Right atrium auricular region (tissue), 2 donors: ENCODE measurements at places on chromosomes 6 and 20.
A peak's percentile ranks its signal among the peaks of the same experiment; 100 is the strongest.

DNA sequence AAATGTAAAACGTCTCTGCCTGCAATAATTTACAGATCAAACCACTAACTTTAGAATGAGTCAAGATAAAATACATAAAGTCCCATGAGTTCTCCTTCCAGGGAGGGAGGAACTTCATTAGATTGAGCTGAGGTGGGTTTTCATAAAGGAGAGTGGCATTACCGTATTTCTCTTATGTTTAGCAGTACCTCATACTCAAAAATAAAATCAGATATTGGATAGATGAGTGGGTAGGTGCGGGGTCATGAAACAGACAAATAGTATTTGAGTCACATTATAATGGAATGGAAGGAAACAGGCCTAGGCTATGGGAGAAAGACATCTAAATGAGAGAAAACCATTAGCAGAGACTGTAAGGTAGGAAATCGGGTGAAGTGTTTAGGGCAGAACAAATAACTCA is 166.1 kb upstream of the SMLR1 start:
- H3K4me1 ChIP-seq = no peaks in the 10 kb centered on the region
- no peaks in the 10 kb centered on the region for H3K27me3 ChIP-seq
- no peak overlapping the region for H3K4me3 ChIP-seq
- no peaks in the 10 kb centered on the region for H3K36me3 ChIP-seq

DNA sequence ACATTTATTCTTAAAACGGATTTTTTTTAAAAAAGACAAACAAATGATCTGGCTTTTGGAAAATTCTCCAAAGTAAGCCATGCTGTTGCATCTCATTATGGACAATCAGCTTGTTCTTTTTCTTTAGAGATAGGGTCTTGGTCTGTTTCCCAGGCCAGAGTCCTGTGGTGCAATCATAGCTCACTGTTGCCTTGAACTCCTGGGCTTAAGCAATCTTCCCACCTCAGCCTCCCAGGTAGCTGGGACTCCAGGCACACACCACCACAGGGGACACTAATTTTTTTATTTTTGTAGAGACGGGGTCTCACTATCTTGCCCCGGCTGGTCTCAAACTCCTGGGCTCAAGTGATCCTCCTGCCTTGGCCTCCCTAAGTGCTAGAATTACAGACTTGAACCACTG is 45.9 kb upstream of the TGM3 start:
- no peak overlapping the region for H3K27ac ChIP-seq
- no peaks in the 10 kb centered on the region for H3K4me1 ChIP-seq
- DNase-seq = no peak
- H3K36me3 ChIP-seq = no peaks in the 10 kb centered on the region
- no peak overlapping the region for H3K4me3 ChIP-seq

DNA sequence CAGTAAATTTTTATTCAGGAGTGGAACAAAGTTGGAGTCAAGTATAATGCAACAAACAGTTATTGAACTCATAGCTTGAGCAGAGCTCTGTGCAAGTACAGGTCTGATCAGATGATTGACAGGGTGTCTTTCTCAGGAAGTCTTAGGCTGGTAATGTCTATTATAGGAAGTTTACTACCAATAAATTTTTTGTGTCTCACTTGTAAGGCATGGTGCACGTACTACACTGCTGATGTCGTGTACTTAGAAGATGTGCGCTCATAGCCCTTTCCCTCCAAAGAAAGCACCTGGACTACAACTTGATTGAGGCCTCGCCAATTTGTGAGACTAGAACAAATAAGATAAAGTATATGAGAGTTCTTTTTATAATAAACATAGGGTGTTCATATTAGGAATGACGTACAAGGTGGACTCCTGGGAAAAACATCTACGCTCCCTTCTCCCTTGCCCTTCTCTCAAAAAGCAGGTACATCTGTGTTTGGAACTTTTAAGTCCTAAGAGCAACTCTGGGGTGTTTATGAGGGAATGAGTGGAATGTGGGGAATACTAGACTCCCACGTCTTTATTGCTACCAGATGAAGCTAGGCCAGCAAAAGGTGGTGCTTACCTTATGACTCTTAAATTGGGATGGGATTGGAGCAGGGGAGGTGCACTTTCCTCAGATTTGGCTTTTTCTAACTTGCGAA is 1.5 kb downstream of the NDUFAF5 start:
- H3K27ac ChIP-seq = peak overlapping the region; percentile 14
- DNase-seq = no peak
- peak overlapping the region; percentile 75 for H3K4me3 ChIP-seq
- H3K36me3 ChIP-seq = peaks cover 32% of the 10 kb centered on the region

- DNase-seq = no peak
- H3K27ac ChIP-seq = no peak overlapping the region
- H3K27me3 ChIP-seq = no peaks in the 10 kb centered on the region
- H3K36me3 ChIP-seq = no peaks in the 10 kb centered on the region
- no peak overlapping the region for H3K4me3 ChIP-seq
Measured at GRCh38 chr6:161169696-161170095, 104.2 kb downstream of the AGPAT4 start.

DNA sequence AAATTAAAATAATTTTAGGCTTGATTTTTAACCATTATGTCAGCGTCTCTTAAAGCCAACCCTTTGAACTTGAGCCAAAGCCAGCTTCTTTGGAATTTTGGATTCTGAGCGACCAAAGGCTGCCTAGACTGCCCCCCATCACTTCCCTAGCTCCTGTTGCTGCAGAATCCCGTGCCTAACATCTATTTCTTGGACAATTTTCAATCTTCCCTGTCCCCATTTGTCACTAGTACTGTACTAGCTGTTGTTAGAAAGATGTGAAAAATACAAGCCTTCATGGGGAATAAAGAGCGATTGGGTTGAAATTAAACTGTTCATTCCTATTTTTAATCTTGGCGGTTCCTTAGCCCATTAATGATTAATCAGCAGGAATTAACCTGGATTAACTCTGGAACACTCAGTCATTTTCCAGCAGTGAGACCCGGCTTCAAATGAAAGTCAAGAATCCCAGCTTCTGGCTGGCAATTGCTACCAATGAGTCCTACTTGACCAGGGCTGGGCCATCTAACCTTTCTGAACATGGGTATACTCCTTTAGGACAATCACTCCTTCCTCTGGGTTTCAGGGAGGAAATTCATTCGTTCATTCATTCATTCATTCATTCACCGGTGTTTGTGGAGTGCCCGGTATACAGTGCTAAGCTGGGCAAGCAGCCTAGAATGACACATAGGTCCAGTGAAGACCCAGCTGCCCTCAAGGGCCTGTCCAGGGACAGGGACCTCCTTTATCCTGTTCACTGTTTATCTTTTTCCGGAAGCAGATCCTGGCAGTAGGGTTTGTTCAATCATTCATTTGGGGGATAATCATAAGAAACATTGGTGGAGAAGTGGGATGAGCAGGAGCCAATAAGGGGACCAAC is 1.4 kb upstream of the RRBP1 start:
- no peak overlapping the region for H3K27ac ChIP-seq
- no peak for DNase-seq
- no peak overlapping the region for H3K4me3 ChIP-seq
- peaks cover 23% of the 10 kb centered on the region for H3K4me1 ChIP-seq
- H3K27me3 ChIP-seq = no peaks in the 10 kb centered on the region
